ENCODE measurements at places on chromosomes 6 and 20.

- no peak for DNase-seq
Observed at GRCh38 chr6:149265945-149266344, 51.6 kb upstream of the TAB2 start.

GRCh38 chr6:53010504-53010903 is 15.4 kb upstream of the GSTA4 start:
- no peak for DNase-seq

GRCh38 chr20:45290677-45291355 is 15.8 kb upstream of the RBPJL start:
- no peak for DNase-seq

DNA sequence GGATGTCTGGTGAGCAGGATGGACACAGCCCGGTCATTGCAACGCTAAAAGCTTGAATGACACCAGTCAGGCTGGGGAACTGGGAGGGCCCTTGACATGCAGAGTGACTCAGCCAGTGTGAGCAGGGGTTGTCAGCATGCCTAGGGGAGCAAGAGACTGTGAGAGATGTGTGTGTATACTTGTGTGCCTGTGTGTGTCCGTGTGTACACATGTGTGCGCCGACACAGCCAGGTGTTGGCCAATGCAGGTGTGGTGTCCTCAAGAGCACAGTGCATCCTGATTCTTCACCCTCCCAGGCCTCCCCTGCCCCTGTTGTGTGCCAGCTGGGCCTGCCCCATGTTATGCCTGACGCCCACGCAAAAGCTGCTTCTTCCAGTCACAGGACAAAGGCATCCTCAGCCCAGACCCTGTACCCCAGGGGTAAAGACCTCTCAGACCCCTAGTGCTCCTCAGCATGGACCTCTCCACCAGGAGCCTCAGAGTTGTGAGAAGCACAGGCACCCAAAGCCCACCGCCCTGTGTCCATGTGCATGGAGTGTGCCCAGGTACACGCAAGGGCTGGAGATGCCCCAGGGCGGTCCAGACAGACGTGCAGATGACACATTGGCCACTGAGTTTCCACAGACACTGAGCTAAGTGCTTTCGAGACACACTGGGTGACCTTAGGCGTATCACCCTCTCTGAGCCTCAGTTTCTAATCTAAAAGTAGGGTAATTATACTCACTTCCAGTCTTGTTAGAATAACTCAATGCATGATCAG is 16.6 kb downstream of the NRSN2 start:
- DNase-seq: no peak

GRCh38 chr6:20710341-20710740 is 176.1 kb downstream of the CDKAL1 start:
- no peak for DNase-seq

DNA sequence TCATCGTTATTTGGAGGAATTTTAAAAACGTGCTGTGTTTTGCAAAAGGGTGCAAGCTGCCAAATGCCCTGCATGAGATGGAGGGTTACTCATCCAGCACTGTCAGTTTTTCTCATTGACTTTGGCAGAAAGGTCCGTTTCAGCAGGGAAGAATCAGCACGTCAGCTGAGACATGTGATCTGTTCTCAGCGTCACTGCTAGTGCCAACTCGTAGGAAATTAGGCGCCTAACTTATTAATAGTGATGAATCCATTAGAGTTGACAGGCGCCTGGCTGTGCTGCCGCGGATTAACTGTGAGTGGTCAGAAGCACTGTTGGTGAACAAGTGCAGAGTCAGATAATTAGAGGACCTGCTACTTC is 175.5 kb upstream of the FOXQ1 start:
- no peak for DNase-seq

- no peak for DNase-seq
Observed at GRCh38 chr20:50286609-50287008, 96.0 kb downstream of the CEBPB start.

- no peak for DNase-seq
Observed at GRCh38 chr6:146909376-146909775, 294.8 kb upstream of the STXBP5 start.

DNA sequence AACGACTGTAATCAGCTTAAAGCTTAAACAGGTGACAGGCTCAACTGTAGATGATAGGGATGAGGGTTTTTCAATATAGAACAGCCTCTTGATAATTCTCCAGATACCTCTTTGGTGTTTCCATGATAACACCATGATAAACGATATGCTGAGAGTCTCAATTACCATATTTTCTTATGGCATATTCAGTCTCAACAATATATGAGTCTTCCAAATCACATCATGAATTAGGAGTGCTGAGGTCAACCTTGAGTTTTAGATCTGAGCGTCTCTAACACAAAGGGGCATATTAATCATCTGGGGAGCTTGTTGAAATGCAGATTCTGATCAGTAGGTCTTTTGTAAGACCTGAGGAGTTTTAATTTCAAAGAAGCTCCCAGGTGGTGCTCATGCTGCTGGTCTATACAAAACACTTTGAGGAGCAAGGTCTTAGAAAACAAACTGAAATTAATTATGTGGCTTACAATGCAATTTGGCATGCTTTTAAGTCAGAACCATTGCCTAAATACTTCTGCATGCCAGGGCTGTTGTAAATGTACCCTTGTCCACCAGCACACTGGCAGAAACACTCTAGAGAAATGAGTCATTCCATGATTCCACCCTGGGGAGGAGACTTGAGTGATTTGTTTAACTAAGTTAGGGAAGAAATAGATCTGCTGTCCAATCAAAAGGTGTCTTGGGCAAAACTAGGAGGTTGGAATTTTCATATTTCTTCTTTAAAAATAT is 49.6 kb downstream of the PTCHD4 start:
- no peak for DNase-seq

DNA sequence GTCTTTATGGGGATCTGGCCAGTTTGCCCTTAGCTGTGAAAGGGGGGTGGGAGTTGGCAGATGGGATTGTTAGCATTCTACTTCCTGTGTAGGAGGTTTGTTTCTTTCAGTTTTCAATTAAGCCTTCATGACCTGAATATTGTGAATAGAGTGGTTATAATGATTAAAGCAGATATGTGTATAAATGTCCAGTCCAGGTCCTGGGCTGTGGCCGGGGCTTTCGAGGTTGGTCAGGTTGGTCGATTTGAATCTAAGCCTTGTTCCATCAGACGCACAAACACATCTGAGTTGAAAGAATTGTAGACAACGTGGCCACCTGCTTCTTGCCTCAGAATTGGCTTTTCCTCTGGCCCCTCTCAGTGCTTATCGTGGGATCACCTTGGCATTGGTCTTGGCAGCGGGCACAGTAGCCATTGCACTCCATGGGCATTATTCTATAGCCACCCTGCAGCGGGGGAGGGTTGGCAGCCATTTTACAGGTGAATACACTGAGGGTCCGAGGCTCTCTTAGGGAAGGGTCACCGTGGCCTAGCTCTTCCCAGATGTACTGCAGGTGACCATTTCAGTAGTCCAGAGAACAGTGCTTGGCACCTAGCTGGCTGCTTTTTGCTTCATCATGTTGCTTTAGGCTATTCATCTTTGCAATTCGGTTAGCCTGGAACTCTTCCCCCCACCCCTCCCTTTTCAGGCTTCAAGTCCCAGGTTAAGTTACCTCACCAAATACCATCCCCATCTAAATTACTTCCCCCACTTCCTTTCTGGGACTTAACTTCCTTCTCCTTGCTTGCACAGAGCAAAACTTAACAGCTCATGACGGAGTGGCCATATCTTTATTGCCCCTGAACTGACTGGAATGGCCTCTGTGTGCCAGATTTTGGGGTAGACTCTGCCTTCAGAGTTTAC is 1.1 kb downstream of the RNF114 start:
- DNase-seq: no peak

GRCh38 chr6:169527306-169527705 is 174.5 kb downstream of the WDR27 start:
- no peak for DNase-seq

- DNase-seq: no peak
Observed at GRCh38 chr6:25124216-25124715, 154.9 kb upstream of the CARMIL1 start.

GRCh38 chr20:37567671-37568588 is 40.3 kb upstream of the BLCAP start:
- DNase-seq: peak; percentile 74

GRCh38 chr6:129875610-129876520 is 14.8 kb upstream of the TMEM244 start:
- no peak for DNase-seq

DNA sequence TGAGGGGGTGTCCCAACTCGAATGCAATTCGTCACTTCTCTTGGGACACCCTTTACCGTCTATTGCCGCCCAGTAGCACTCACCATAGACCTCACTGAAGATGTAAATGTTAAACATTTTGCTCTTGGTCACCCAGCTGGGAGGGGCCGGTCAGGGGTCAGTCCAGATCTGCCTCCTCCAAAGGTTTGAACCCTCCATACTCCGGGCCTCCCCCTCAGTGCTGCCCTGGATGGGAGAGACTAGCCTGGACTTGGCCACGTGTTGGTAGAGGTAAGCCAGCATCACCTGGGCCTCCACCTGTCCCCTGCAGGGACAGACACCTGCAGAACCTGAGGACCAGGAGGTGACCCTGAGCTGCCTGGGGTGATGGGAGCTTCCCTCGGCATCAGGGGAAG is 5.0 kb upstream of the MYT1 start:
- no peak for DNase-seq

- no peak for DNase-seq
Observed at GRCh38 chr6:105209950-105210706, 30.3 kb upstream of the POPDC3 start.
